ENCODE measurements at places on chromosomes 6 and 20.
A peak's percentile ranks its signal among the peaks of the same experiment; 100 is the strongest.

- no peak for DNase-seq
Observed at GRCh38 chr20:61736751-61737310, 328.9 kb downstream of the TAF4 start.

GRCh38 chr6:119323478-119323877 is 26.1 kb downstream of the MAN1A1 start:
- no peak for DNase-seq

- DNase-seq = no peak
Observed at GRCh38 chr6:53112871-53113270, 35.8 kb downstream of the GCM1 start.

- DNase-seq = no peak
Observed at GRCh38 chr6:63140692-63141318, 70.5 kb upstream of the FKBP1C start.

DNA sequence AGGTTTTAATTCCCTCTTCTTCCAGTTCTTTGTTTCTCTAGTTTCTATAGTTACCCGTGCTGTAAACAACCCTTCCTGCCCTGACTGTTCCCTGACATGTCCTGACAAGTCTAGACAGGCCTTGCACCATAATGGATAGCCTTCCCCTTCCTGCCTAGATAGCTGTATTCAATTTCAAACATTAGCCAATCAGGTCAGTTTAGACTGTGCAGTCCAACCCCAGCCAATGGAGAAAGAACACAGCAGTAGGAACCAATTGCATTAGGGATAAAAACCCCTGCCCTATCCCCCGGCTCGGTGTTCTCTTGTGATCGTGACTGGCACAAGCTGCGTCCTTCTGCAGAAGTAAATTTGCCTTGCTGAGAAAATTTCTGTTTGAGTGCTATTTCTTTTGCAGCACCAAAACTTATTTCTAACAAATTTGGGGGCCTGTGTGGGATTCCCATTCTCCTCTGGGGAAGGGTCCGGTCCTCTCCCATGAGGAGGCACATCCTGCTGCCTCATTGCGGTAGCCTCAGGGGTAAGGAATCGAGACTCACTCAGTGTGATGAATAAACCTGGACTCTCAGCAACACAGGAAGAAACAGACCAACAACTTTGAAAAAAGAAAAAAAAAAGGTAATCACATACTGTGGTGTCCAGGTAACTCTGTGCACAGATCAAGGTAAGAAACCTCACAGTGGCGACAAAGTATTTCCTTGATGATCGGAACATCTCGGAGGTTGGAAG is 248.7 kb upstream of the ECI2 start:
- DNase-seq = no peak

- no peak for DNase-seq
Observed at GRCh38 chr6:52718550-52718949, 44.7 kb downstream of the GSTA2 start.

DNA sequence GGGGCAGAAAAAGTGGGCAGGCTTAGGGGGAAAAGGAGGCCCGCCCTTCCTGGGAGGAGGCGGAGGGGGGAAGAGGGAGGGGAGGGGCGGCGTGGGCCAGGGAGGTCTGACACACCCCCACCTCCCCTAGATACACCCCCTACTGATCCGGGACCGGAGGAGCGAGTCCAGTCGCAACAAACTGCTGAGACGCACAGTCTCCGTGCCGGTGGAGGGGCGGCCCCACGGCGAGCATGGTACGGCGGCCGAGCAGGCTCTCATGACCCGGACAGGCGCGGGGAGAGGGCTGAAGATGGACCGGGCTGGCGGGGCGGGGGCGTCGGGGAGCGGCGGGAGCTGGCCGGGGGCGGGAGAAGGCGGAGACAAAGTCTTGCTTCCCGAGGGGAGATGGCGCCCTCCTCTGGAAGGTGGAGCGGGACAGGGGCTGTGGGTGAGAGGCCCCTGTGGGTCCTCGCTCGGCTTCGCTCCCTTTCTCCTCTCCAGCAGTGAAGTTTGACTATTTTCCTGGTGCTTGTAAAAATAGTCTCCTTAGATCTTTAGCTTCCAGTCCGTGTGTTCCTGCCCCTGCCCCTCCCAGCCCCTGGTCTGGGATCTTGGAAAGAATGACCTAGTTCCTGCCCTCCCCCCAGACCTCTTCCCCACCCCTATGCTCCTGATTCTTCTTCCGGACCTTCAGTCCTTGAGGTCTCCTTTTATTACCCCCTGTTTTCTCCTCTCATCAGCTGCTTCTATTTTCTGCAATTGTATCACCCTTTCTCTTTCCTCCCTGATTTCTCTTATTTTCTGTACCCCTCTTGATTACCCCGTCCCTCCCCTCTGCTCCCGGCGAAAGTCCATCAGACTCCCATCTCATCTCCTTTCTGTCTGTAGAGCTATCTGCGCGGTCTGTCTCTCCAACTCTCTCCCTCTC is 6.1 kb downstream of the SYNGAP1 start:
- DNase-seq = peak; percentile 86

GRCh38 chr6:11747021-11747420 is 31.6 kb downstream of the ADTRP start:
- peak; percentile 17 for DNase-seq

- no peak for DNase-seq
Observed at GRCh38 chr6:82739303-82739702, 326.3 kb downstream of the UBE3D start.

DNA sequence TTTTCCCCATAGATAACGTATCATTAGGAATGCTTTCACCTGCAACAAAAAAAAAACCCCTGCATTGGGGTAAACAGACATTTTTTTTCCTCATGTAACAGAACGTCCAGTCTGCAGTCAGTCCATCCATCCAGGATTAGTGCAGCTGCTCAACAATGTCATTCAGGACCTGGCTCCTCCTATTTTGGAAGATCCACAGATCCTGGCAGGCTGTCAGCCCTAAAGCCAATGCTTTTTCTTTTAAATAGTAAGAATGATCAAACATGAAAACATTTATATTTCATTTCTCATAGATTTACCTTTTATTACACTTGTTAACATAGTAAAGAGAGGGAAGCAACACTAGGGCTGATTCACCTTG is 116.5 kb upstream of the CCDC28A start:
- DNase-seq = no peak

- peak; percentile 29 for DNase-seq
Observed at GRCh38 chr6:166707045-166707444, 80.0 kb upstream of the RPS6KA2 start.

- DNase-seq = no peak
Observed at GRCh38 chr6:79180052-79180451, 54.4 kb downstream of the HMGN3 start.

GRCh38 chr20:58911970-58912369 is 59.5 kb downstream of the GNAS start:
- no peak for DNase-seq

DNA sequence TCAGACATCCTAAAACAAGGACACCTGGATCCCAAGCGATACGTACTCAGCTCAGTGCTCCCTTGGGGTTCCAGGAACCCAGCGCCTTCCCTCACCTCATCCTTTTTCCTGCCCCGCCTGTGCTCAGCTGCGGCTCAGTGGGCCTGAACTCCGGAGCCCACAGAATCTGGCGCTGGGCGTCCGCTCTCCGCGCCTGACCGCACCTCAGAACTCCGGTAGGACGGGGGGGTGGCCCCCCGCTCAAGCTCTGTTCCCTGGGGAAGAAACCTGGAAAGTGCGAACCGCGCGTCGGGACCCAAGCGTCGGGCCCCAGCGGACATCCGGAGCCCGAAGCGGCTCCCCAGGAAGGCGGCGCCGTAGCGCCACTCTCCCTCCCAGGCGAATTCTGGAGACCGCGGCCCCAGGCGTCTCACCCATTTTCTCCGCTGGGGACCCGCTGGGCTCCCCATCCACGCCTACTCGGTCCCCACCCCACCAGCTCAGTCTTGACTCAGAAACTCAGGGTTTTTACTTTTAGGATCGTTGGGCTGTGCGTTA is 336 bp upstream of the LY6G5C start:
- DNase-seq = no peak

GRCh38 chr20:1225263-1225782 is 521 bp upstream of the RAD21L1 start:
- DNase-seq = no peak

DNA sequence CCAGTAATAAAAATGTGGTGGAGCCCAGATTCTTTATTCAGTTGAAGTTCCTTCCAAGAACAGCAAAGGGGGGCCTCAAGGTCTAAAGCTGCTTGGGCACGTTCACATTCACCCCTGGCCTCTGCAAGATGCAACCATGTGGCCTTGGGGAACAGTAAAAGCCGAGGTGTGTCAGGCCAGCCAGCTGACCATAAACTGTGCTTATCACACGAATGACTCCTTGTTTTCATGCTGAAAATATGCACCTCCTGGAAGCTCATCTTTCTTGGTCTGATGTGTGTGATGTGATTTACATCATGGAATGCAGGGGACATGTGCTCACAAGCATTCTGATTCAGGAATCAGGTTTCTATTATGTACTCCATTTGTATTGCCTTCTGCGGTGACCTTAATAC is 211.6 kb upstream of the MARCKS start:
- DNase-seq = peak; percentile 82

DNA sequence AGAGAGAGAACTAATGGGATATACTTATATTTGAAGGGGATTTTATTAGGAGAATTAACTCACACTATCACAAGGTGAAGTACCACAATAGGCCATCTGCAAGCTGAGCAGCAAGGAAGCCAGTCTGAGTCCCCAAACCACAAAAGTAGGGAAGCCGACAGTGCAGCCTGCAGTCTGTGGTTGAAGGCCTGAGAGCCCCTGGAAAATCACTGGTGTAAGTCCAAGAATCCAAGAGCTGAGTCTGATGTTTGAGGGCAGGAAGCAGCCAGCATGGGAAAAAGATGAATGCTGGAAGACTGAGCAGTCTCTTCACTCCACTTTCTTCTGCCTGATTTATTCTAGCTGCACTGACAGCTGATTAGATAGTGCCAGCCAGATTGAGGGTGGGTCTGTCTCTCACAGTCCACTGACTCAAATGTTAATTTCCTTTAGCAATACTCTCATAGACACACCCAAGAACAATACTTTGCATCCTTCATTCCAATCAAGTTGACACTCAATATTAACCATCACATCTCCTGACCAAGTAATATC is 823.9 kb downstream of the PHF3 start:
- no peak for DNase-seq

DNA sequence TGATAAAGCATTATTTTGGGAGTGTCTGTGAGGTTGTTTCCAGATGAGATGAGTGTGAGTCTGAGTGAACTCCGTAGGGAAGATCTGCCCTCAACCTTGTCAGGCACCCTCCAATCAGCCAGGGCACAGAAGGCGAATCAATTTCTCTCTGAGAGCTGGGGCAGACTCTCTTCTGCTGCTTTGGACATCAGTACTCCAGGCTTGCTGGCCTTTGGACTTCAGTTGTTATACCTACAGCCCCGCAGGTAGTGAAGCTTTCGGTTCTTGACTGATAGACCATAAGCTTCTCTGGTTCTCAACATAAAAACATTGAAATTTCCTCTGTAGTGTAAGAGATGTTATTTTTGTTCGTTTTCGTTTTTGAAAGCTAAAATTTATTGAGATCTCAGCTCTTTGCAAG is 71.4 kb downstream of the MAFB start:
- no peak for DNase-seq

- no peak for DNase-seq
Observed at GRCh38 chr6:54094293-54094692, 16.9 kb upstream of the MLIP start.

DNA sequence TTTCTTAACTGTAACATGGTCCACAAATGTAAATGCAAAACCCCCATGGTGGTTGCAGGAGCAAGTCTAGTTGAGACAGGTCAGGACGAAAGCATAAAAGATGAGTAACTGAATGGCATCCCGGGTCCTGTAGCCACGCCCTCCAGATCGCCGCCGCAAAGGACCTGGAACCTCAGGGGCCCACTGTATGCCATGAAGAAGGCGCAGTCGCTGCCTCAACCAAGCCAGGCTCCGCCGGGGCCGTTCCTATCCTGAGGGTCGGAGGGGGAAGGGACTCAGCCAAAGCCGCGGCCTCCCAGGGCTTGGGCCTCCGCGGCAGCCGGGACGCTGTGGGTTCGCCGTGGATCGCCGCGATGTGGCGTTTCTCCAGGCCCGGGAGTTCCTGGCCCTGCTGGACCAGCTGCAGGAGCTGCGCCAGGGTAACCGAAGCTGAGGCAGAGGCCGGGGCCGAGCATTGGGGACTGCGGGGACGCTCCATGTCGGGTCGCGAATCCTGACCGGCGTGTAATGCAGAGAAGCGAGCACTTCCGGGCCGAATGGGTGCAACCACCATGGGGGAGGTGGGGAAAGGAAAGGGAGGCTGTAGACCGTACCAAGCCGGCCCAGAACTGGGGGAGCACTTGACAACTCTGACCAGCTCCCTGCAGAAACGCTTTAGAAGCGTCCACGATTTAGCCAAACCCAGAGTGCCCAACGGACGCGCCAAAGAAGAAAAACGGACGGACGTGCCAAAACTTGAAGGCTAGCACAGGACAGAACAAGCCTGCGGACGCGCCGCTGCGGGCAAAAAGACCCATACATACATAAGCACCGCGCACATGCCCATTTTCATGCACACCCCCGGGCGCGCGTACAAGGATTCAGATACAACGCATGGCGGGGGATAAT is 11.1 kb downstream of the RPL7L1 start:
- DNase-seq = peak; percentile 97

DNA sequence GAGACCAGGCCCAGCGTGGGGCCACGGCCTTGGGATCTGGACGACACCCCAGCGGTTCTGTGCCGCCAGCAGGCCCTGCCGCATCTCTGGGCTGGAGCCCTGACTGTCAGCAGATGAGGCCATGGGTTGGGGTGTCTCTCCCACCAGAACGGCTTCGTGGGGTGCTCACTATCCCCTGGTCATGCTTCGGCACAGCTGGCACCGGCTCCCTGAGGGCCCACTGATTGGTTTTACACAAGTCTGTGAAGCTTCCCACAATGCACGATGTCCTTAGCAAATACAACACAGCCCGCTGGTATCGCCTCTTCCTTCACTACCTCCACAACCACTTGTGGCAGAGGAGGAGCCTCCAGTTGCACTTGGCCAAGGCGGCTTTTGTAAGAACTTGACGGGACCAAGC is 94.3 kb downstream of the THBS2 start:
- DNase-seq = no peak

GRCh38 chr20:35121186-35121585 is 25.9 kb downstream of the EDEM2 start:
- DNase-seq = no peak

DNA sequence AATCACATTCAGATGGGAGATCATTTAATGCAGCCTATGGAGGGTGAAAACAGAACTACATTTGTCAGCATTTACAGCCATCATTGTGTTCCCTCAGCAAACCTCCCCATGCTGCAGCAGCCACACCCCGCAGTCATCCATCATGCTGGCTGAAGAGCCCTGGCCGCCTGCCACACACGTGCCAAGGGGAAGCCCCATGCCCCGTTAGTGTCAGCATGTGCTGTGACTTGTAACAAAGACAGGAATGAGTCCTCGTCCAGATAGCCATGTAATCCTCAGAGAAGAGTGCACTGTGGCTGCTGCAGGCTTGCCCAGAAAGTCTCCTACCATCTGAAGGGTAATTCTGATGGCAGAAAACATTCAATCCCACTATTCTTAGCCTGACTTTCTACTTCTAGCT is 1097.8 kb downstream of the KIF16B start:
- DNase-seq = no peak

Measured in astrocyte of the spinal cord (primary cell).